Sciatic nerve (tissue), 2 donors: ENCODE measurements at places on chromosomes 5 and 9.

- DNase-seq = no peak
Measured at GRCh38 chr9:91799113-91799744, 150.8 kb downstream of the ROR2 start.

DNA sequence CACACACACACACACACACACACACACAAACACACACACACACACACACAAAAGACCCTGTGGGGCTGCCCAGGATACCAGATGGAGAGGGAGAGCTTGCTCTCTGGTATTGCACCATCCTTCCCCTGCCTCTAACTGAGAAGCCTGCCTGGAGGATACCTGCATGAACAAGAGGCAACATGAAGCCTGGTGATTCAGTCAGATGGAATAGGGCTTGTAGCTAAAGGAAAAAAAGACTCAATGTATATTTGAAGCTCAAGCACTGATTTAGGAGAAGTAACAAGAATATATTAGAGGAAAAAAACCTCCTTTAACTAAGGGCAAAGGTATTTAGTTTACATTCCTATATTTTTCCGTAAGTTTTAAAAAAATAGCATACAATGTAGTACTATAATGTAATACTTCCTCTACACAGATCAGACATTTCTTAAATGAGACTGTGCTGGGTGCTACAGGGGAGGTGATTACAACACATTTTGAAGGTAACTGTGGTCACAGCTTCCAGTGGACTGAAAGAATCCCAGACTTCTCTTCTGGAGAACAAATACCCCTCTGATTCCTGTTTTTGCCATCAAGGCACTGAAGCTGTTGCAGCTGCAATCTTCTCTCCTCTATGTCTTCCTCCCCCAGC lies 169.3 kb downstream of the DCP2 start:
- DNase-seq = no peak

GRCh38 chr9:113186137-113186755 lies 34.8 kb downstream of the FKBP15 start:
- no peak for DNase-seq

DNA sequence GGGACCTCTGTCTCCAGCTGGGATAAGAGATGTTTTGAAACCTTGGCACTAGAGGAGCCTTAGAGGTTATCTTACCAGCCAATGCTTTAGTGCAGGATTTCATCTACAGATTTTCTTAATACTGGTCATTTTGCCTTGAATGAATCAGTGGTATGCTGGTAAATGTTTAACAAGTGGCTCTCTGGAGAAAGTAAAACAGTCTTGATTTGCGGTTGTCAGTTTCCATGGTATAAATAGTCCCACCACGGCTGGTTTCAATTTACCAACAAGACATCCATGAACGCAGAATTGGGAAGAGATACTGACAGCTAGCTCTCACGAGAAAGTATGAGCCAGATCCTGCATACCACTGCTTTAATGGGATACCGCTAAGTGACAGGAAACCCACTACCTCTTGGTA lies 56.7 kb upstream of the CXCL14 start:
- no peak for DNase-seq

DNA sequence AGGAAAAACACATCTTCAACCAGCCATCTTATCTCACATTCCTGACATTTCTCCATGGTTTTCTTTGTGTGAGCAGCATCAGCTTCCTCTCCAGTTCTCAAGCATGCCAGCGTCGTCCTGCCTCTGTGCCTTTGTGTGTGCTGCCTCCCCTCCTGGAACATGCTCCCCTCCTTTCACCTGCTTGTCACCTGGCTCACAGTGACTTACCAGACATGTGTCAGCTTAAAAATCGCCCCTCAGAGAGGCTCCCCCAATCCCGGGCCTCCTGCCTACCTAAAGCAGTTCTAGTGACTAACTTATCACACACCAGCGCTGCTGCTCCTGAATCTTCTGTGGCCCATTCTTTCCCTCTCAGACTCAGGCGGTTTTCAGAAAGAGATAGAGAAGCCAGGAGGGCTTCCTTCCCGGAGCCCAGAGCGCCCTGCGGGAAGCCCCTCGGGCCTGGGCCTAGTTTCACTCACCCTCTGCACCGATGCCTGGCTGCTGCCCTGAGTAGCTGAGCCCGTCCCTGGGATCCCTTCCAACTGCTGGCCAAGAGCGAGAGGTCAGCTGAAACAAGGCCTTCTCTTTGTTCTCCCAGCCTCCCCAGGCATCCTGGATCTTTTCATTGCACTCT lies 51.1 kb upstream of the MVB12B start:
- no peak for DNase-seq

DNA sequence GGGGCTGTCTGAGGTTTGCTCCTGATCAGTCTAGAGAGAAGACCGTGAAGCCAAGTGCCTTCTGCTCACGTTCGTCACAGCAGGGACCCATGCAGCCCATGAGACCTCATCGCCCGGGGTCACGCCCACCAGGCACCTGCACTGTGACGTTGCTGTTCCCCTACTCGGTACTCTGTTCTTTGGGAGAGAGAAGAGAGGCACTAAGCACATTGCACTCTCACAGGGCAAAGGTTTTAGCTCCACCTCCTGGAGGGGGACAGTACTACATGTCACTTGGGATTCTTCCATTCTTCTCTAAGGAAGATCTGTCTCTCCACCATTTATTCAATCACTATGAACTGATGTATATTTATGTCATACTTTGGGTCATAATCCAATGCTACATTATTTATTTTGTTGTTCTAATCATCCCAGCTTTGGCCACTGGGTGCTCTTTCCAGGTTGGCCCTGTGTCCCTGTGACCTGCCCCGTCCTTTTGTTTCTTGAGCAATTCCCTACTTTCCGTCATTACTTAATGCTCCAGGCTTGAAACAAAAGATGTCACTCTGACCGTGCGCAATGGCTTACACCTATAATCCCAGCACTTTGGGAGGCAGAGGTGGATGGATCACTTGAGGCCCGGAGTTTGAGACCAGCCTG lies 31.4 kb upstream of the BRD3 start:
- no peak for DNase-seq

DNA sequence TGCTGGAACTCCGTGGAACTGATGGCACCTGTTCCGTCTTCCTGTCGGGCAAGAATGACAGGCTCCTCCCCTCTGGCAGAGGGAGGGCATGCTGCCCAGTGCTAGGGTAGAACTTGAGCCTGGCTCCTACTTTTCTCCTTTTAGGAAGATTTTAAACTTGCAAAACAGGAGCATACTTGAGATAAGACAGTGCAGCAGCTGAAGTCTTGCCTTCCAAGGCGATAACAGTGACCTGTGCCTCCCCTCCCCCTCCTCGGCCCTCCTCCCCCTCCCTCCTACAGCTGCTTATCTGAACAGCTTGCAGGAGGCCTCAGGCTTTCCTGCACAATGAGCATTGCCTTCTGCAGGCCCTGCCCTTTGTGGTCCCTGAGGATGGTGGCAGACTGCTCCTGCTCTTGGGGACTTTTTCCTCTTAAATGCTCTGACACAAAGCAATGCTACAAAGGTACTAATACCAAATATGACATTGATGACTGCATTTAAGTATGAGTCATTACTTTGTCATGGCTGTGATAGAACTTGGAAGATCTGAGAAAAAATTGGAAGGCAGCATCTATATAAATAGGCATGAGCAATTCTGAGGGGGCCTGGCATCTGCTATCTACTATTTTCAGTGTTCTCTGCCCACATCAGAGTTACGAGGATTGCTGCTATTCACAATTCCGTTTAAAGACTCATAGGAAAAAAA lies 2.0 kb downstream of the GADD45G start:
- DNase-seq = peak; percentile 48

- DNase-seq = no peak
Measured at GRCh38 chr5:123720955-123721354, 209.0 kb downstream of the CSNK1G3 start.

DNA sequence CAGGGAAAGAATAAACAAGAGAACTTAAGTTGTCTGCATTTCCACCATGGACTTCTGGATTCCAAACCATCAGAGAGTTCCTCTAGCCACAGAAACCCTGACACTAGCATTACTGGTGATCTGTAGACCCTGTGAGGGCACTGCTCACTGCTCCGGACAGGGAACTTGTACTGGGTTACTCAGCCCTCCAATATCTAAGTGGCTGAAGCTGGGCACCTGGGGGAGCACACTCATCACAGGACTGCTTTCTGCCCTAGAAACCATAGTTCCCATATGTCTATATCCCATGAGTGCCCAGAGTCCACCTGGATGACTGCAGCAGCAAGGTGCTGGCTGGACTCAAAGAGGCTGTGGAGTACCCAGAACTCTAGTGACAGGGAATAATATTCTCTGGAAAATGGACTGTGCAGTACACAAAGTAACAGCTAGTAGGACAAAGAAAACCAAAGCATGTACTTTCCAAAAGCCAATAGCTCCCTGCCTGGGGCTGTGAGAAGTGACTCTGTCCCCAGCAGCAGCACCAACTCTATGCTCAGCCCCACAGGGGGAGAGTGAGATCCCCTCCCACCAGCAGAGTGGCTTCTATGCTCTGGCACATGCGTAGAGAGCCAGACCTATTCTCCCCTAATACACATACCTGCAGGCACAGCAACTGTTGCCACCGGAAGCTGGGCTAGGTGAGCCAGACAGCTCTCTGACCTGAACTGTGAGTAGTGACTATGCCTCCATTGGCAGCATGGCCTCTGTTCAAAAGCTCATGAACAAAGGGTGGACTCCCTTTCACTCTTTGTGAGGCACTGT lies 472.9 kb upstream of the FTMT start:
- DNase-seq = no peak

DNA sequence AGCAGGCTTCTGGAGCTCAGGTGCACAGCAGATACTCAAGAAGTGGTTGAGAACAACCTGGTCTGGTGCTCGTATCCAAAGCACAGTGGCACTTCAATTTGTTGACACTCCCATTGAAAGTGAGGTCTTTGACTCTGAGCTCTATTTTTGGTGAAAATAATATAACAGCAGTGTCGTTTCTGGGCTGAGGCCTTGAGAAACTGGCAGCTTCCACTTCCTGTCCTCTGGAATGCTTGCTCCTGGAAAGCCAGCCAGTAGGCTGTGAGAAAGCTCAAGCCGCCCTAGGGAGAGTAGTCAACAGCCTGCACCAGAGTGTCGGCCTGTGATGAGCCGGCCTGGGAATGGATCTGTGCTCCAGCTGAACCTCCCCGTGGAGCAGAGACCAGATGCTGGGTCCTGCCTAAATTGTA lies 6.8 kb upstream of the SUSD3 start:
- DNase-seq = no peak

- DNase-seq = no peak
Measured at GRCh38 chr9:76099516-76099915, 209.0 kb downstream of the PCSK5 start.

DNA sequence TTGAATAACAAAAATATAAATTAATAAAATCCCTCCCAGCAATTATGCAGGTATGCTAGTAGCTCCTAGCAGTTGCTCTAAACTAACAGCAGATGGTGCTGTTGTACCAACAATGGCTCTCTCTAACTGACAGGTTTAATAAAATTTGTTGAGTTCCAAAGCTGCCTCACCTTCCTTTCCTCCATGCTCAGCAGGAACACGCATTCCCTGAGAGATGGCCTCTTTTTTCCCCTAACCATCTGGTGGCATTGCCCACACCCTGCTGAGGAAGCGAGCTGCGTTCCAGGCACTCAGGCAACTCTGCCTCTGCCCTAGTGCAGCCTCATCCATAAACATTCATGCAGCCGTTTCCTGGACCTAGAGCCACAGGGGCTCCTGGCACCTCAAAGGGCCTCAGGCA lies 106.2 kb downstream of the KLHL3 start:
- DNase-seq = no peak

GRCh38 chr5:32840606-32841005 lies 129.5 kb downstream of the NPR3 start:
- no peak for DNase-seq

DNA sequence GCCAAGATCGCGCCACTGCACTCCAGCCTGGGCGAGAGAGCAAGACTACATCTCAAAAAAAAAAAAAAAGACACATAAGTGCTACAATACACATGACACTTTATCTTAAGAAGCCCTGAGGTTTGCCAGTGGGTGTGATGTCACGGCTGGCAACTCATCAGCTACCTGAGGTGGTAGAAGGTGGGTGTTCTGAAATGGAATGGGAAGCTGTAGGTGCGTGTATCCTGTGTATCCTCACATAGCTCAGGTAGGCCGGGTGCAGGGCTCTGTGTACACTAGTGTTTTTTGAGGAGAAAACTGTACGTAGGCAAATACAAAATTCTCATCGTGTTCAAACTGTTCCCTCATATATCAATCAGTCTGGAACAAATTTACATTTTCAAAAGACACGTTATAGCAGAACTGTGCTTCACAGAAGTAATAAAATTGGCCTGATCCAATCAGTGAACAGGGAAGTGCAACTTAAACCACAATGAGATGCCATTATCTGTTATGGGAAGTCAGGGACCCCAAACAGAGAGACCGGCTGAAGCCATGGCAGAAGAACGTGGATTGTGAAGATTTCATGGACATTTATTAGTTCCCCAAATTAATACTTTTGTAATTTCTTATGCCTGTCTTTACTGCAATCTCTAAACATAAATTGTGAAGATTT lies 10.4 kb downstream of the BICD2 start:
- DNase-seq = peak; percentile 42

DNA sequence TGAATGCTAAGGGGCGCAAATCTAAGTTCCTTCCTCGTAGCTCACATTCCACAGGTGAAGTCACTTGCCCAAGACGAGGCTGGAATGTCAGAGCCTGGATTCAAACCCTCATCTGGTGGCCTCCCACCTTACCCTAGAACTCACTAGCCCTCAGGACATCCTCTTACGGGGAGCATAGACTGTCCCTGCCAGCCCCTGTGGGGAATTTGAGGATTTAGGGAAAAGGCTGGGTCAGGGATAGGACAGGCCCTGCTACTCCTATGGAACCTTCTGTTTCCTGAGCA lies 45.0 kb downstream of the IRF1 start:
- DNase-seq = no peak

- no peak for DNase-seq
Measured at GRCh38 chr9:132998831-132999635, 20.5 kb downstream of the GFI1B start.

DNA sequence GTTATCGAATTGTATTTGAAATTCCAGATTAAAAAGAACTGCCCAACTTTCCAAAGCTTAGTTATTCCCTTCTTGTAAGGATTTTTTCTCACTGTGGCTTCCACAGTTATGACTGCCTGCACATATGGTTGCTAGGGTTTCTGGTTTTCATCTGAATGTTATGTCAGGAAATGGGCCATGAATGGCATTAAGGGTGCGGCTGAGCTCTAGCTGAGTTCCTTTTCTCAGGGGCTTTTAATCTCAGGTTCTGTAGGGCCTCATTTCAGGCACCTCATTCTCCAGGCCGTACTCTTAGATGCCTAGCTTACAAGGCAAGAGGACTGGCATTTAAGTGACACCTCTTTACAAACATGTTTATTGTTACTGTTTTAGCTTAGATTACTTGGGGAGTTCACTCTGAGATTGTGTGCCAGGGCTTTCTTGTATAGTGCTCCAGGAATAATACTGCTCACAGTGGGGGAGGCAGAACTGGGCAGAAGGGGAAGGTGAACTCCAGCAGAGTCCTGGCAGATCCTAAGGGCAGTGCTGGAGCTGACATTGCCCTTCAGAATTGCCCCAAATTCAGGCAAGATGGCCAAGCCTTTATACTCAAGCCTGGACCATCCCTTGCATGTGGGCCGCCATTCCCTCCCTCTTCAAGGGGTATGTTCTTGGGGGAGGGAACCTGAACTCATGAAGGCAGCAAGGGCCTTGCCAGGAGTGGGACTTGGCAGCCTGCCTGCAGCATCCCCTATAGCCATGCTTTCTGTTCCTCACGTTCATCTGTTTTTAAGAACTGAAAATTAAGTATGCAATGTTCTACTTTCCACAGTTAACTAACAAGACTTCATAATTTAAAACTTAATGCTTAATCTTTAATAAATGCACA lies 111.5 kb downstream of the KDM4C start:
- DNase-seq = no peak

GRCh38 chr5:160523502-160524163 lies 102.0 kb downstream of the PTTG1 start:
- no peak for DNase-seq

GRCh38 chr9:129013674-129014073 lies 14.5 kb downstream of the SH3GLB2 start:
- DNase-seq = no peak
